ENCODE measurements at places on chromosomes 13 and 19.

DNA sequence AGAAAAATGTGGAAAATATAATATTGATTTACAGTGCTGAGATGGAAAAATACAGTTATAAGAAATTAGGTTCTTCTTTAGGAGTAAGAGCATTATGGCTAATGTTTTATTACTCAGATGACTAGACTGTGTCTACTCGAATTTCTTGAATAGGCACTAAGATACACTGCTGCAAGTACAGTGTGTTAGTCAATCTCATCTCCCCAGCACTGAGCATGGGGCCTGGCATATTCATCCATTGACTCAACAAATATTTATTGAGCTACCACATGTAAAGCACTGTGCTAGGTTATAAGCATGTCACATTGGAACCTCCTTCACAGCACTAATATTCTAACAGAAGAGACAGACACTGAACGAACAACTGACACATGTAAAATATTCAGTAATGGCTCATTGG lies 242.5 kb upstream of the GPC6 start:
- no peak for DNase-seq

DNA sequence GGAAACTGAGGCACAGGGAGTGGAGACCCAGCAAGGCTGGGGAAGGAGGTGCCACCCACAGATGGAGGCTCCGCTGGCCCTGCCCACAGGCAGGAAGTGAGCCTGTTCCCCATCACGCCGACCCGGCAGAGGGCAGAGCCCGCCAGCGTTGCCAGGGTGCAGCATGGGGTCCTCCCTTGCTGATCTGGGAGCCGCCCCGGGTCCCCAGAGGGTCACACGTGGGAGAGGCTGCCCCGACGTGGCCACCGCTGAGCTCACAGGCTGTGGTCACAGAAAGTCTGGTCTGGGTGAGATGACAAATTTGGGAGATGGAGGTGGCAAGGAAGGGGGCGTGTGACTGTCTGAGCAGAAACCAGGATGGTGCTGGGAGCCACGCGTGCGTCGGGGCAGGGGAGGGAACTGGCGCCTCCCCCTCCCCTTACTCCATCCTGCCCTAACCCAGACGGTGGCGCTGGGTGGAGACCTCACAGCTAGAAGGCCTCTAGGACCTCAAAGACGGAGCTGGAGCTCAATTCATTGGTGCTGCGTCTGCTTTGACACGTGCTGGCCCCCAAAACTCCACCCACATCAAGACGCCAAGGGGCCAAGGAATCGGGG lies 7.7 kb downstream of the MEX3D start:
- DNase-seq = no peak

GRCh38 chr13:40153516-40153915 lies 498.1 kb downstream of the COG6 start:
- DNase-seq = no peak

DNA sequence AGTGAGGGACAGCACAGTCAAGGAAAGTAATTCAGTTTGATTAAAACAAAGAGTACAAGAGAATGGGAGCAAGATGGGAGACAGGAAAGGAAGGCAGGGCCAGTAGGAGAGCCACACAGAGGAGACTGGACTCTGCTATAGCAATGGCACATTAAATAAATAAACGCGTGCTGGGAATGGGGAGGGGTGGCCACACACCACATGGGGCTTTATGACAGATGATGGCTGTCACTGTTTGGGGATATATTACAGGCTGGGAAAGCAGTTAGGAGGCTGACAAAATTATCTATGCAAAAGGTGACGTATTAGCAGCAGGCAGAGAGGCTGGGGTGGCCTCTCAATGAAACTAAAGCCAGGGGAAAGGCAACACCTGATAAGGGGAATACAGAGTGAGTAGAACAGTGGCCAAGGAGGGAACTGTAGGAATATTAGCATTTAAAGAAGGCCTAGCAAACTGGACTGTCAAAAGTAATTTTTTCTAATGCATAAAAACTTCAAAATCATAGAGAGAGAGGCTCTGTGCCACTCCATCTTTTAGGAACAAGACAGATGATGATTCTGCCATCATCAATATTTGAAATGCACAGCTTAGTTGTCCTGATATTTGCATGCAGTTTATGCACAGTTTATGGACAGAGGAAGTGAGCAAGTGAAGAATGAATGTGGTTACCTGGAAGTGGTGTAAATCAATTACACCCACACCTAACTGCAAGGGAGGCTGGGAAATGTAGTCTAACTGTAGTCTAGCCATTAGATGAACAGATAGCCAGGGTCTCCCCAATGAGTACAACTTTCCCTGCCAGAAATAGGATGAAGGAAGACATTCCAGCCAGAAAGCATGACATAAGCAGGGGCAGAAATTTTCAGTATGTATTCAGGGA lies 346.5 kb downstream of the FOXO1 start:
- no peak for DNase-seq

DNA sequence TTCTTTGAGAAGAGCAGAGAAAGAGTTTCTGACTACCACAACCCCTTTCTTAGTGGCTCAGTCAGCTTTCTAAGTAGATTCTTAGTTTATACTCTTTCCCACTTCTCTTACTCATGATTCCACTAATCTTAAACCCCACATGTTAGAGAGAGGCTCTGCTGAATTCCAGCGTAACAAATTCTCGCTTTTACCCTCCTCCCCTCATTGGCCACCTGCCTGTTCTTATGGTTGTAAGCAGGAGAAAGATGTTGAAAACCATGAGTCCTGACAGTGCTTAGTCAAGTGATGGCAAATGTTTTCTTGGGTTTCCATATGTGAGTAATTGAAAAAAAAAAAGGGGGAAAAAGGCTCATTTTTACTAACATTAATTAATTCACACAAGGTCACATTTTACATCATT lies 125.9 kb downstream of the ZDHHC20 start:
- no peak for DNase-seq

- DNase-seq = no peak
These were observed 79.6 kb downstream of the TEX26 start for GRCh38 chr13:31011901-31012654.

DNA sequence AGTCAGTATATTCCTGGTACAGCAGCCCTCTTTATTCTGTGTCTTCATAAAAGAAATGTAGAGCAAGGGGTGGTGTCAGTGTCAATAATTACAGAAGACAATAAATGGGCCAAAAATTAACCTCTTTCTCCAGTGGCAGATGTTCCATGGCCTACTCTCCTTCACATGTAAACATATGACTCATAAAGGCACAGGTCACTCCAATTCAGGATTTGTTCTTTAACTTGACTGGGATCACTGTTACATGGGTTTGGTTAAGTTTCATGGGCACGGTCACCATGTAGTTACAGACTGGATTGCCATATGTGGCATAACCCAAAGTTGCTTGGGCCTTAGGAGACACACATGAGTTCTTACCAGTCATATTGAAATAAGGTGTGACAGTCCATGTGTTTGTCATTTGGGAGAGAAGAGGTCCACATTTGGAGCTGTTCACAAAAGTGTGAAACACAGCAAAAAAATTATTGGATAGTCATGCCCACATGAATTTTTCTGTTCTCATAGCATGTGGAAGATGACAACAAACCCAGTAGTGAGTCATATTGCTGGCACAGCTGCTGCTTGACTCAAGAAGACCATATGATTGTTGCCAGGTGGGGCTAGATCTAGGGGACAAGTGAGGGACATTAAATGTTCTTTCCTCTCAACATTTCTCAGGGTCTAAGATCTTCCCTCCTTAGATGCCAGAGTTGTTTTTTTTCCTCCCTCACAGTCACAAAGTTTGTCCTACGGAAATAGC lies 68.1 kb upstream of the HTR2A start:
- no peak for DNase-seq

- no peak for DNase-seq
These were observed 10.3 kb downstream of the GJB6 start for GRCh38 chr13:20221772-20222171.

- DNase-seq = no peak
These were observed 41.4 kb downstream of the SIPA1L3 start for GRCh38 chr19:37948362-37948761.

DNA sequence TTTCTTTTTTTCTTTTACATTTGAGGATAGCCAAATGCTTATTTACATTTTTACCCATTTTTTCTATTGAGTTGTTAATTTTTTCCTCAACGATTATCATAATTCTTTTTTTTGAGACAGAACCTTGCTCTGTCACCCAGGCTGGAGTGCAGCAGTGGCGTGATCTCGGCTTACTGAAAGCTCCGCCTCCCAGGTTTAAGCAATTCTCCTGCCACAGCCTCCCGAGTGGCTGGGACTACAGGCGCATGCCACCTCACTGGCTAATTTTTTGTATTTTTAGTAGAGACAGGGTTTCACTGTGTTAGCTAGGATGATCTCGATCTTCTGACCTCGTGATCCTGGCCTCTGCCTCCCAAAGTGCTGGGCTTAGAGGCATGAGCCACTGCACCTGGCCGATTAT lies 208.7 kb downstream of the LIG4 start:
- DNase-seq = no peak

DNA sequence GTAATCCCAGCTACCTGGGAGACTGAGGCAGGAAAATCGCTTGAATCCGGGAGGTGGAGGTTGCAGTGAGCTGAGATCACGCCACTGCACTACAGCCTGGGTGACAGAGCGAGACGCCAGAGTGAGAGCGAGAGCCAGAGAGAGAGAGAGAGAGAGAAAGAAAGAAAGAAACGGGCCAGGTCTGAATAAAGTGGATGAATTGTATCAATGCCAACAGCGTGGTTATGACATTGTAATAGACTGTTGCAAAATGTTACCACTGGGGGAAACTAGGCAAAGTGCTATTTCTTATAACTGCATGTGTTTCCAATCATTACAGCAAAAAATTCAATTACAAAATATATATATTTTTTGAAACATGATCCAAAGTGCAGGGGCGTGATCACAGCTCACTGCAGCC lies 11.8 kb upstream of the BTBD2 start:
- no peak for DNase-seq

GRCh38 chr19:44636439-44637389 lies 7.0 kb upstream of the PVR start:
- no peak for DNase-seq

DNA sequence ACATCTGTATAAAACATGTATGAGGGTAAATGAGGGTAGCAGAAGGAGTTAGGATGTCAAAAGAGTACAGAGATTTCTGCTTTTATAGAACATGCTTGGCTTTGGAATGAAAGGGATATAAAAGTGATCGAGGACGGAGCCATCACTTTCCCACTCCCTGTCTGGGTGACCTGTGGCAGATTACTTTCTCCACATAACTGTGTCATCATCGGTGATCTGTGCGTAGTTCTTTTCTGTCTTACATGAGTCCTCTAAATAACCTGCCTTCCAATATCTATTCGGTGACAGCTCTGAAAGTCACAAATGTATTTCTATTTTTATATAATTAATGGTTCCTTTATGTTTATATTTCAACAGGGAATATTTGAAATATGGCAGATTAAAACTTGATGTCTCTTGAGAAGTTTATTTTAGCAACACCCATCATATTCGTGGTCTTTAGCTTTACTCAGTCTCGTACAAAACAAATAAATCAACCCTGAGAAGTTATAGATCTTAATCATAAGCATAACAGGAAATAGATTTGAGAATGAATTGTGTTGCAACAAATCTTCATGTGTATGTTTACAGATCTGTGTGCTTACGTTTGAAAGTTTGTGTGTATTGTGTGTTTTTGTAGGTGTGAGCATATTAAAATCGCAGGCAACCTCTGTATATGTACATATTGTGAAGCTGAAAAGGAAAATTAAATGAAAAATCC lies 1094.3 kb downstream of the EFNB2 start:
- DNase-seq = no peak

GRCh38 chr13:28954810-28955209 lies 134.7 kb downstream of the MTUS2 start:
- no peak for DNase-seq

DNA sequence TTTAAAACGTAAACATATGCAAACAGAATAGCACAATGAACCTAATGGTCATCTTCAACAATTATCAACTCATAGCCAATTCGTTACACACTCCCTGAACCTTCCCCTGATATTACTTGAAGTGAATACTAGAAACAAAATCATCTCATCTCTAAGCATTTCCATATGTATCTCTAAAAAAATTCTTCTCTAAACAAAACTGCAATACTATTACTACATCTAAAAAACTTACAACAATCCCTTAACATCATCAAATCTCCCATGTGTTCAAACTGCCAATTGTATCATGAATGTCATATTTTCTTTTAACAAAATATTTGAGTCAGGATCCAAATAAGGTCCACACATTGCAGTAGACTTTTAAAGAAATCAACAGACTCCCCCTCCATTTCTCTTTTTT lies 61.4 kb downstream of the FRY start:
- DNase-seq = no peak

- no peak for DNase-seq
These were observed 8.6 kb upstream of the MKNK2 start for GRCh38 chr19:2059422-2060201.

DNA sequence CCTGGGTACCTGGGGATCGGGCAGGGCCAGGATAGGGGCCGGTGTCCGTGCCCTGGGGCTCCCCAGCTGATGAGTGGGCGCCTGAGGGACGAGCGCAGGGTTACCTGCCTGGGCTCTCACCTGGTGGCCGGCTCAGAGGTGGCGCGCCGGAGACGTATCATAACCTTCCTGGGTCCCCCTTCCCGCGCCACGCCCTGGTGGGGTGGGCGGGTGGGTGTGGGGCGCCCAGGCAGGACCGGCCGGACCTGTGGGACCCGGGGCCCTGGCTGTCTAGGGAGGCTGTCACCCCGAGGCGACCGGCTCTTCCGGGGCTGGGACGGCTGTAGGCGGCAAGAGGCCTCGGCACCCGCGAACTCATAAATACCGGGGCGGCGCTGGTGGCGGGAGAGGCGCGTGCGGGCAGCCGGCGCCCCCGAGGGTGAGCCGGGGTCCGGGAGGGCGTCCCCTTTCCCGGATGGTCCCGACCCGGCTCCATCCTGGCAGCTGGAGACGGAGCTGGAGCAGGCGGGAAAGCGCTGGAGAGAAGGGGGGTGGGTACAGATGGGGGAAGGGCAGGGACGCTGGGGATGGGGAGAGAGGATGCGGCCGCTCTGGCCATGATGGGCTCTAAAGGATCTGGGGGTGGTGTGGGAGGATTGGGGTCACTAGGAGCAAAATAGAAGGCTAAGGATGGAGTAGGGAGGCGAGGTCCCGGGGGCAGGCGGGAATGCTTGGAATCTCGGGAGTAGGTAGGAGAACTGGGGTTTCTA lies at the start of gene ACP7:
ACP7 (plus strand) TSS at position 386 of the 749 bp plus-strand sequence. CDS start 902 bp downstream, outside the sequence.
- peak; percentile 17 for DNase-seq

- DNase-seq = no peak
These were observed at the start of gene TMEM150B for GRCh38 chr19:55325172-55325571. Gene TMEM150B, minus strand, starts transcription at chr19:55325341. Its CDS starts 4,305 bp downstream, at chr19:55321036.

- DNase-seq = no peak
These were observed 3.6 kb upstream of the ZNF583 start for GRCh38 chr19:56400485-56400884.

DNA sequence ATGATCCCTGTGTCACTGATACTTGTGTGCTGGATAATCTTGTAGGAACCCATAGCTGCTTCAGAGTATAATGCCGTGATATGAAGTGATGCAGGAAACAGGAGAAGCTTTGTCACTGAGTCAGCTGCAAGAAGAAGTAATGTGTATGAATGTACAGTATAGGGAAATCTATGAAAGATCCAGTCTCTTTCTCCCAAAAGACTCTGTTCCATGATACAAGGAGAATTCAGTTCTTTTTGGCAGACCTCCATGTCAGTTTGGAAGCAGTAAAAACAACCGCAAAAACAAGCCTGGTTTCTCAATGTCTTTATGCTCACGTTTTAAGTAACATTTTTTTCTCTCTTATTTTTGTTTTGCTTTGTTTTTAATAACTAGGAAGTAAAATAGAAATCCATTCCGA lies 33.9 kb downstream of the PCDH17 start:
- no peak for DNase-seq

GRCh38 chr19:49107625-49108459 lies 6.3 kb upstream of the LIN7B start:
- no peak for DNase-seq

- no peak for DNase-seq
These were observed 11.2 kb downstream of the ANO8 start for GRCh38 chr19:17323300-17323963.

Measured in activated naive CD4-positive, alpha-beta T cell treated with anti-CD3 and anti-CD28 coated beads, Interleukin-2, amount 50 U/mL, for 16 hours (primary cell).